ENCODE measurements at places on chromosomes 1 and 21.

- no peak for DNase-seq
Observed at GRCh38 chr21:38938343-38938742, 132.6 kb downstream of the ETS2 start.

DNA sequence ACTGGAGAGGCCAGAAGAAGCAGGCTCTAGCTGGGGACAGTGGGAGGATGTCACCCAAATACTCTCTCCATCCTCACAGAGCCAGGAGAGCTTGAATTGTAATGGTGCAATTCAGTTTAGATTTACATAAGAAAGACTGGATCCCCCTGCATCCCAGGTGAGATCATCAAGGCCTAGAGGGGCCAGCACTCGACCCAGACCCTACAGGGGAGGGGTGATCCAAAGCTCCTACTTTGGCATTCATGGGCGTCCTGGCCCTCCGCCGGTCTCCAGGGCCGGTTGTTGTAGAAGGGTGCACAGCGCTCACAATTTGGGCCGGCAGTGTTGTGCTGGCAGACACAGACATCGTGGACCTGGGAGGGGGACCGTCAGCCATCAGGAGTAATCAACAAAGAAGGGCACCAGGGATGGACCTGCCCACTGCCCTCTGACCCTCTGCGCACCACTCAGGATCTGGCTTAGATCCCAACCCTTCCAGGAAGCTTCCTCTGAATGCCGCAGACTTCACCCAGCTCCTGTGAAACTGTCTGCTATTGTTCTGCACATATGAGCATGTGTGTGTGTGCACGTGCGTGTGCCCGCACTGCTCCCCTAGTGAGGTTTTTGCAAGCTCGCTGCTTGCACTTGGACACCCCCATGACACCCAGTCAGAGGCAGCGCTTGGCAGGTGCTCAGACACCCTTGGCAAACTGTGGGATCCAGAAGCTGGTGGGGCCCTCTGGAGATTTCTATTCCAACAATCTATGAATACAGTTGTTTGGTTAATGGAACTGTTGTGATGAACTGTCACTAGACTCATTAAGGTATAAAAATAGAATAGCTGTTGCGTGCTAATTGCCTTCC, 21.6 kb downstream of the LAMB3 start:
- no peak for DNase-seq

GRCh38 chr1:204344665-204345355, 14.9 kb downstream of the PLEKHA6 start:
- no peak for DNase-seq

- DNase-seq: no peak
Observed at GRCh38 chr1:222466150-222466865, 81.6 kb downstream of the HHIPL2 start.

DNA sequence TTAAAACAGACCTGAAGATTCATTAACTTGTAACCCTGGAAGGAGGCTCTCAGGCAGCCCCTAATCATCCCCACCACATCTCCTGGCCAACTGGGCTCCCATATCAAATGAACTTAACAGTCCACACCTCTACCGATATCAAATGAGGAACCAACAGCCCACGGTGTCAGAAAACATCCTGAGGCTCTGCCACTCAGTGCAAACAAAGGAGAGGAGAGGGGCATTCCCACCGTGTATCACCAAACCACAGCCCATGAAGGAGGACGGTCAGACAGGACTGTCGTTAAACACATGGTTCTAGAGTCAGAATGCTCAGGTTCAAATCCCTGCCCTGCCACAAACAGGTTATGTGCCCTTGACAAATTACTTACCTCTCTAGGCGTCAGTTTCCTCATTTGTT, 52.5 kb downstream of the ERI3 start:
- no peak for DNase-seq

GRCh38 chr1:50347933-50348332, 75.3 kb downstream of the DMRTA2 start:
- no peak for DNase-seq

DNA sequence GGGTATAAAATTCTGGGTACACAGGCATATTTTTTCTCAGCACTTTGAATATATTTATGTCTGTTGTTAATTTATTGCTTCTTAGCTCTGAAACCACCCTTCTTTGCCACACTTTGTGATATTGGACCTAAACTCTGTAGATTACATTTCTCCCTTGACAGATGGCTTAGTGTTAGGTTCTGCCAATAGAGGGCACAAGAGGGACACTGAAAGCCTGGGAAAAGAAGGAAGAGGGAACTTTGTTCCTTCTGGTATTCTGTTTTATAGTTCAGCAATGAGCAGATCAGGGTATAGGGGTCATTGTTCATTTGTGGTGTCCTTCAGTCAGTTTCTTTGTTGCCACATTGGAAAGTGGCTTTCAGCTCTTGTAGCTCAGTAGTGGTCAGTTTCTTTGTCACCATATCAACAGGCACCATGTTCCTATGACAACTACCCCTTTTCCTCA, 423.5 kb upstream of the PROX1 start:
- DNase-seq: no peak

Measured in stimulated activated CD8-positive, alpha-beta memory T cell treated with anti-CD3 and anti-CD28 coated beads, Interleukin-4, amount 100 ng/mL, for 1 hour (primary cell).